CD8-positive, alpha-beta T cell (primary cell): ENCODE measurements at places on chromosomes 2 and 18.

- DNase-seq, result no peak
Measured at GRCh38 chr2:126963390-126963789, 64.7 kb downstream of the TEX51 start.

DNA sequence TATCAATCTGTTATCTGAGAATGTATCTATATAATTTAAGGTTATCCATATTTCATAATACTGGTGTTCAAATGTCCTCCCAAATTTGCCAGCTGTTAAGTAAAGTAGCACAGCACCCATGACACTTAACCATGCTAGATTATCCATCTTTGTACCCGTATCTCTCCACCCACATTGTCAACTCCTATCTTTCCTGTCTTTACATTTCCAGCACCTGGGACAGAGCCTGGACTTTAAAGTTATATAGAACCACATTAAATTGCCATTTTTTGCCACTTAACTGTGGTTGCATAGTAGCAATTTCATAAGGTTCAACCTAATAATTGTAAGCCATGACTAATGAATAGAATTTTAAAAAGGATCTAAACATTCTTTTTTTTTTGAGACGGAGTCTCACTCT lies 226.7 kb downstream of the NCKAP5 start:
- no peak for DNase-seq

DNA sequence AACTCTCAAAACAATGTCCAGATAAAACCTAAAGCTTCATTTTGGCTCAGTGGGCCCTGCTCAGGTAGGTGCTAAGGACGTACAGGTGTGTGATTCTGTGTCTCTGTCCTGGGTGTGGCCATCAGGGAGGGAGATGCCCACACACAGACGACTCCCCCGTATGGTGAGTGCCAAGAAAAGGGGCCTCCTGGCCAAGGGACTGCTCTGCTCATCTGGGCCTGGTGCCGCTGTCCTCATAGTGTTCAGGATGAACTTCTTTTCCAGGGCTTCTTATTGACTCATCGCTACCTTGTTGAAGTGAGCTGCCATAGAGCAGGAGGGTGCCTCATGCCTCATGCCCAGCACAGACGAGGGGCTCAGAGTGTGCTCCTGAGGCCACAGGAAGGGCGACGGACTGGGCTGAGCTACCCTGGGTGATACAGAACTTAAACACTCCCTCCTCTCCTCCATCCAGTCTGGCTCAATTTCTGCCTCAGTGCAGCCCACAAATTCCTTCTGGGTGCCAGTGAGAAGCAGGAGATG lies 57.8 kb downstream of the ITGB1BP1 start:
- no peak for DNase-seq

DNA sequence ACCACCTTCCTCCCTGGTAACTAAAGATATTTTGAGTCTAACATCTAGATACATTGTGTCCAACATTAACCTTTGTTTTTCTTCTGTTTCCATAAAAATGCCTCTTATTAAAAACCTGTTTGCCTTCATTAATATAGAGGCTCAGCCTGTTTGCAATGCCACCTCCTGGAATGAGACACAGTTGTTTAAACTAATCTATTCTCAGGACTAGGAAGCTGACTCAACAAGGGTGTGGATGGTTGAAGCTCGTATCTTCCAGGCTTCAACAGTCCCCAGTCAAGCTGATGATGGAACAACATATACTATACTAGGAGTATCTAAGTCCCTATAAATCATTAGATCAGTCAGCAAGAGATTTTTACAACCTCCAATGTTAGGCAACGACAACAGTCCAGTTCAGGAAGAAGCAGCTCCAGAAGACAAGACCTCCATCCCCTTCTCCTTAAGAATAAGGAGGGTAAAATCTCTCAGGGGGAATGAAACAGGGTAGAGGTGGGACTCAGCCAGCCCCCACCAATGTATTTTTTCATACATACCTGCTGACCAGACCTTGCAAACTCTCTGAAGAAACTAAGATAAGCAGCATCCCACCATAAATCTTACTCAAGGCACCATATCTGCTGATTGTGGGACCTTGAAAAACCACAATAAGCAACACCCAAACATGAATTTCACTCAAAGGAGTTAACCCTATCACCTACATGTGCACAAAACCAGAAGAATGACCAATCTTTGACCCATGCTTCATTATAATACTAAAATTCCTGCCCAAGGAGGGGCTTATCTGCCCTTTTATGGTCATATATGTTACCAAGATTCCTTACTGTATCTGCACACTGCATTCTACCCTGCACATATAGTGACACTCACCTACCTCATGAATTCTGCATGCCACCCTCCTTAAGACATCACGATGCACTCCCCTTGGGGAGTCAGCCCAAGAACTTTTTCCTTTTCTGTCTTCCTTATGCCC lies 21.4 kb downstream of the ZNF24 start:
- DNase-seq, result no peak

DNA sequence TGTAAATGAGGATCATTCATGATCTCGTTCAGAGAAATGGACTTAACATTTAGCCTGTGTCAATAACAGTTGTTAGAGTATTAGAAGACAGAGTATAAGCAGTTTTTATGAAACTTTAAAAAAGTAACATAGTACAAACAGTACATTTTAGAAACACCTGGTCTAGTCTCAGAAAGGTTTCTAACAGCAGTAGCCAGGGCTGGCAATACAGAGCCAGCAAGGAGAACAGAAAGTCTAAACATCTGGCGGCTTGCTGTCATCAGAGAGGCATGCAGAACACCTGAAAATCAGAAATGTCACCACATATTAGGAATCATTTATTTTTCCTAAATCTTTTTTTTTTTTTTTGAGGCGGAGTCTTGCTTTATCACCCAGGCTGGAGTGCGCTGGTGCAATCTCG lies 50.1 kb downstream of the RPL31 start:
- no peak for DNase-seq

DNA sequence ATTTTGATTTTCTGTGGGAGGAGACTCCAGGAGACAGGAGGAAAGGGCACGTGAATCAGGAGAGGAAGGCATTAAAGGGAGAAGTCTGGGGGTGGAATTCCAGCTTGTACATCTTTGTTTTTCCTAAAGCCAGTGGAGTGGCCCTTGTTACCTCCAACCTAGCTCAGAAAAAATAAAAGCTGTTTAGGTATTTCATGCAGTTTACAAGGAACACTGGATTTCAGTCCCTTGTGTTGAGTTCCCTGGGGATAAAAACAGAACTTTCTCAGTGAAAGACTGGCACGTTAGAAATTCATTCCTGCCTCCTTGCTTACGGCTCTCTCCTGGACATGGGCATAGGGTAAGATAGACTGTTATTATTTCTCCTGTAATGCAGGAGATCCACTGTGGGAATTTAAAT lies 170.2 kb downstream of the ZEB2 start:
- DNase-seq, result no peak

- DNase-seq, result no peak
Measured at GRCh38 chr2:106278112-106278876, 84.2 kb upstream of the UXS1 start.

- no peak for DNase-seq
Measured at GRCh38 chr2:176002688-176003210, 682 bp upstream of the LNPK start.

- no peak for DNase-seq
Measured at GRCh38 chr2:240921311-240921994, 15.3 kb downstream of the CROCC2 start.

GRCh38 chr2:176872406-176872805 lies 340.2 kb upstream of the HNRNPA3 start:
- DNase-seq, result no peak

- DNase-seq, result no peak
Measured at GRCh38 chr2:156099382-156099781, 233.1 kb downstream of the NR4A2 start.

DNA sequence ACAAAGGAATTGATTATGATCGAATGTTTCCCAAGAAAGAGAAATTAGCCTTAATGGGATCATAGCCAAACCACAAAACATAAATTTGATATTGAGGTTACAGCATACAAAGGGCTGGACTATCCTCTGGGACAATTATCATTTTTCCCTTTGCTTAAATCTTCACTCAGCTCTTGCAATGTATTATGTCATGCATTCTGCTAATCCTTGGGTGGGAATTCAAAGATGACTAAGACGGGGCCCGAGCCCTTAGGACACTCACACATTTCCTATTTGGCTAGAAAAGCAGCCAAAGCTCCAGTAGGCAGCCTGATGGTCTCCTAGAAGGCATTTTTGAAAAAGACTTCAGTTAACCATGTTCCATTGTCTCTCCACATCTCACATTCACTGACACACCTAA lies 17.2 kb upstream of the NMI start:
- DNase-seq, result no peak

- no peak for DNase-seq
Measured at GRCh38 chr2:18276583-18277075, 283.8 kb downstream of the RDH14 start.

GRCh38 chr2:8488001-8488738 lies 193.7 kb upstream of the ID2 start:
- DNase-seq, result peak; percentile 41

GRCh38 chr18:13570216-13570615 lies 156.1 kb downstream of the FAM210A start:
- no peak for DNase-seq

DNA sequence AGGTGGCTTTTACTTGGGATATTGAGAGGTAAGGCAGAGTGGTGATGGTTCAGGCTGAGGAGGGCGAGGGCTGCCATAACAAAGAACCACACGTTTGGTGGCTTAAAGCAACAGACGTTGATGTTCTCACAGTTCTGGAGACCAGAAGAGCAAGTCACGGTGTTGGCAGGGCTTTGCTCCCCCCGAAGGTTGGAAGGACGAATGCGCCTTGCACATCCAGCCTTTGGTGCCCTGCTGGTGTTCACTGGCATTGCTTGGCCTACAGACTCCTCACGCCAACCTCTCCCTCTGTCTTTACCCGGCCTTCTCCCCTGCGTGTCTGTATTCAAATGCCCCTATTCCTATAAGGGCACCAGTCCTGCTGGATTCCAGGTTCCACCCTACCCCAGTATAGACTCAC lies 125.4 kb downstream of the TPO start:
- DNase-seq, result no peak

DNA sequence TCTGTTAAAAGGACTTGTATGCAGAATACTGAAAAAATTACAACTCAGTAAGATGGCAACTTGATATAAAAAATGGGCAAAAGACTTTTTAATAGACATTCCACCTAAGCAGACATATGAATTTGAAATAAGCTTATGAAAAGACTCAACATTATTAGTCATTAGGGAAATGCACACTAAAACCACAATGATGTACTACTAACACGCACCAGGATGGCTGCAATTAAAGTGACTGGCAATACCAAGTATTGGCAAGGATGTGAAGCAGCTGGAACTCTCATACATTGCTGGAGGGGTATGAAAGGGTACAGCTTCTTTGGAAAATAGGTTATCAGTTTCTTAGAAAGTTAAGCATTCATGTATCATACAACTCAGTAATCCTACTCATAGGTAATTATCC lies 3.2 kb upstream of the ENOSF1 start:
- no peak for DNase-seq

GRCh38 chr2:202564226-202564625 lies 70.5 kb upstream of the FAM117B start:
- DNase-seq, result no peak

GRCh38 chr2:122031544-122032263 lies 276.3 kb downstream of the TSN start:
- no peak for DNase-seq

GRCh38 chr2:11701206-11701605 lies 31.2 kb upstream of the NTSR2 start:
- DNase-seq, result no peak

GRCh38 chr2:205644018-205644417 lies 38.3 kb upstream of the NRP2 start:
- no peak for DNase-seq

DNA sequence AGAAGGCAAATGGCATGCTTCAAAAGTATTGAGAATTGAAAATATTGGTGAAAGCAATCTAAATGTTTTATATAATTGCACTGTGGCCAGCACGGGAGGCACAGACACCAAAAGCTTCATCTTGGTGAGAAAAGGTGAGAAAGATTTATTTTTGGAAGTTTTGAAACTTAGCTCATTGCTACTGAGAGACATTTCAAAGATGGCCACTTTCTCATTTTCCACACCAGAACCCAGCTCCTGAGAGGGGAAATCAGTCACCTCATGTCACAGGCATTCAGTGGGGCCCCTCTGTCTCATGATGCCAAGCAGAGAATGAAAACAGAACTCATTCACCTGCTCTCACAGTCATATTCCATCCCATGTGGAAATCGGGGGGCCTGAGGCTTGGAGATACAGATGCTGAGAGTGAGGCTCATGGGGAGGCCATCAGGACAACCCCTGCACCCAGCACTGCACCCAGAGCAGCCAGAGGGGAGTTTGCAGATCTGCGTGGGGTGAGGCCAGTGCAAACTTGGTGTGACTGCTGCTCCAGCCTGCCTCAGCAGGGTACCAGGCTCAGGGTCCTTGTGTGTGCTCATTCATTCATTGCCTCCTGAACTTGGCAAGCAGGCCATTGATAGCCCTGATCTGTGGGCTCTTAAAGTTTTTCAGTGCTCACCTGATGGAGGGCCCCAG lies 31.4 kb downstream of the IL18R1 start:
- no peak for DNase-seq

DNA sequence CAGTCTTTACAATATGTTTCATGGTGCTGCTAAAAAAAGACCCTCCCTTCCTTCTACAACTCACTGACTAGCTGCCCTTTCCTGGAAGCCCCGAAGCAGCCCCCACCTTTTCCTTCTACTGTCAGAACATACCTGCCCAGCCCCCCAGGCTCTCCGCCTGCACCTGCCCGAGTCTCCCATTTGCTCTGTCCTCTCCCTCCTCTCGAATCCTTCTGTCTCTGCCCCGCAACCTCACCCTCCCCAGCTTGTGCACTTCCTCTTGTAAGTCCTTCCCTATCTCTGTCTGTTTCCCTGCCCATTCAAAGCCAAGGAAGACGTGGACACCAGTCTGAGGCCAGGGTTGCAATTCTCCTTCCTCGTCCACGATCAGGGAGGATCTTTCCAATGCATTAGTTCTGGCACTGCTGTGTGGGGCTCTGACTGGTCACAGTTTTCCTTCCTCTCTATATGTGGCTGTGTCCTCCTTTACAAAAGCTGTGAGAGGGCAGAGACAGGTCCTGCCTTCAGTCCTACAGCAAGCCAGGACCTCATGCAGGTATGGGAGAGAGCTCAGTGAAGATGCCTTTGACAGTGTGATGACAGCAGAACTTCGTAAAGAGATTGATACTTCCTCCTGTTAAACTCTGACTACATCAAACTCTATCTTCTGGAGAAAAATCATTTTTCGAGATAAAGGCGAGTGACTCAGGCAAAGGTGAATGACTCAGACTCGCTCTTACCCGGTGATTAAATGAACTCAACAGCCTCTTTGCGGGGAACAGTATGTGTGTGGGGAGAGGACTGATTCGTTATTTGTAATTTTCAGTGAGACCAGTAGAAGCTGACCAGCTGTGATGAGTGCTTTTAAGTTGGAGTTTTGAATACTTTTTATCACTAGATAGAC lies 14.2 kb downstream of the TNFRSF11A start:
- no peak for DNase-seq

GRCh38 chr2:44562737-44563136 lies 201.0 kb downstream of the CAMKMT start:
- no peak for DNase-seq

- no peak for DNase-seq
Measured at GRCh38 chr18:4385876-4386275, 69.2 kb downstream of the DLGAP1 start.
